ENCODE measurements at places on chromosomes 1 and 21. TPM values are rescaled to one million over a fixed set of nuclear protein-coding genes. Genes with fewer than 3 reads are reported as not detected.
A peak's percentile ranks its signal among the peaks of the same experiment; 100 is the strongest.

DNA sequence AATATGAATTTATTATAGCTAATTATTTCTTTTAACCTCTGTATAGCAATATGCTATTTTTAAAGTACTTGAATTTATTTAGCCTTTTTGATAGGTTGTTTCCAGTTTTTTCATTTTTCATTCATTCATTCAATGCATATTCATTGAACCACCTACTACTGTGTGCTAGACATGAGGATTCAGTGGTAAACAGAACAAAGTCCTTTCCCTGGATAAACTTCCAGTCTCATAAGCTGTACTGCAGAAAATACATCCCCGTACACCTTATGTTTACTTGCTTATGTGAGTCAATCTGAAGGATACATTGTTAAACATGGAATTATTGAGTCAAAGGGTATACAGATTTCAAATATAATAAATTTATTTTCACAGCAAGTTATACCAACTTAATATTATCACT, 21.9 kb downstream of the AGL start:
- no peaks in the 10 kb centered on the region for H3K36me3 ChIP-seq
- no peaks in the 10 kb centered on the region for H3K27me3 ChIP-seq
- no peak overlapping the region for H3K27ac ChIP-seq
- no peak overlapping the region for H3K4me3 ChIP-seq

- DNase-seq = no peak
- H3K27ac ChIP-seq = no peak overlapping the region
- H3K4me3 ChIP-seq = no peak overlapping the region
- H3K36me3 ChIP-seq = peaks cover 6% of the 10 kb centered on the region
- no peaks in the 10 kb centered on the region for H3K27me3 ChIP-seq
Observed at GRCh38 chr1:219090607-219091006, 83.1 kb upstream of the LYPLAL1 start.

DNA sequence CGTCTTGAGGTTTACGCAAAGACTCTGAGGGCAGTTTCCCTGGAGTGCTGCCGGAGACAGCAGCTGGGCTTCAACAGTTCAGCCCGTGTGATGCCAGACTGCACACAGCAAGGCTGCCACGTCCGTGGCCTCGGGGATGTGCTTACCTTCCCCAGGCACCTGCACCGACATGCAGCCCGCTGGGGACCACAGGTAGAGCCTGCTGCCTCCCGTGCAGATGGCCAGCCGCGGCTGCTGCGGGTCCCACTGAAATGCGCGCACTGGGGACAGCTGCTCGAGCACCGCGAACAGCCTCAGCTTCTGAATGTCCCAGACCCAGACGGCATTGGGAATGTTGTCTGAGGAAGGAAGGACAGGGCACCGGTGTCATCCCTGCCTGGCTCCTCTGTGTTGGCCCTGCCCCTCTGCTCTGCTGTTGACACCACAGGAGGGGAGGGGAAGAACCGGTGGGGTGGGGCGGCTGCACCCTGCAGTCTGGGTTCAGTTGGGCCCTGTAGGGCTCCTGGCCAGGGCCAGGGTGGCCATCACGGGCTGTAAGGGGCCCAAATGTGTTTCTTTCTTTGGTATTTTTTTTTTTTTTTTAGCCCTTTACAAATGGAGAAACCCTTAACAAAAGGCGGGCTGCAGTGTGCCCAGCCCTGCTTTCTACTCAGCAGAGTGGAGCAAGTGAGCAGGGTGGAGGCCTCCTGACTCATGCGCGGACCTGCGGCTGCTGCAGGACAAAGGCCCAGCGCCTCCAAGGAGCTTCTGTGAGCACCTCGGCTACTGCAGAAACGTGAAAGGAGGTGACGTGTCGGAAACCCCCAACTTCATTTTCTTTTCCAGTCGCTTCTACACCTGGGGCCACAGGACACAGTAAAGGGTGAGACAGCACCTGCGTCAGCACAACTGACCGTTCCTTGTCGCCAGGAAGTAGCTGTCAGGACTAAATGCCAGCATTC, 6.8 kb downstream of the TPRG1L start:
- peaks cover 46% of the 10 kb centered on the region for H3K36me3 ChIP-seq
- no peak for DNase-seq
- H3K27me3 ChIP-seq = no peaks in the 10 kb centered on the region
- no peaks in the 10 kb centered on the region for H3K4me1 ChIP-seq
- H3K27ac ChIP-seq = no peak overlapping the region

GRCh38 chr1:206833801-206834200, 31.6 kb upstream of the IL20 start:
- no peaks in the 10 kb centered on the region for H3K36me3 ChIP-seq
- no peak overlapping the region for H3K27ac ChIP-seq
- DNase-seq = peak; percentile 33
- no peaks in the 10 kb centered on the region for H3K4me1 ChIP-seq
- peaks cover 76% of the 10 kb centered on the region for H3K27me3 ChIP-seq

DNA sequence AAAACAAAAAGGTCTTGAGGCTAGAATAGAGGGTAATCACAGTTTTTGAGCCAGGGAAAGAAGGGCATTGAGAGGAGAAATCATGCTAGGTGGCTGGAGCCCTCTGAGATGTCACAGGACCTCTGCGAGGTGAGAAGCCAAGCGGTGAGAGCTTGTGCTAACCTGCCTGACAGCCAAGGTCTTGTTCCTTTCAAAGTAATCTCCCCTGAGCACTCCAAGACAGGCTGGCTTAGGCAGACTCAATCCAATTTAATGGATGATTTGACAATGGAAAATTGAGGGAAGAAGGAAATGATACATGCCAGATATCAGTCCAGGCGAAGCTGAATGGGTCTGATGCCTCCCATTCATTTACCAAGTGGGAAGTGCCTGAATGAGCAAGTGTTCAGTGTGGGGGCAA, 311.9 kb upstream of the PTBP2 start:
- no peak overlapping the region for H3K27ac ChIP-seq
- H3K27me3 ChIP-seq = no peaks in the 10 kb centered on the region
- H3K36me3 ChIP-seq = no peaks in the 10 kb centered on the region
- no peaks in the 10 kb centered on the region for H3K4me1 ChIP-seq

DNA sequence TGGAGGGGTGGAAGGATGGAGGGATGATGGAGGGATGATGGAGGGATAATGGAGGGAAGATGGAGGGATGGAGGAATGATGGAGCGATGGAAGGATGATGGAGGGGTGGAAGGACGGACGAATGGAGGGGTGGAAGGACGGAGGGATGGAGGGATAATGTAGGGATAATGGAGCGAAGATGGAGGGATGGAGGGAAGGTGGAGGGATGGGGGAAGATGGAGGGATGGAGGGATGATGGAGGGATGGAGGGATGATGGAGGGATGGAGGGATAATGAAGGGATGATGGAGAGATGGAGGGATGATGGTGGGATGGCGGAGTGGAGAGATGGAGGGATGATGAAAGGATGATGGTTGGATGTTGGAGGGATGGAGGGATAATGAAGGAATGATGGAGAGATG, 61.3 kb downstream of the KCNAB2 start:
- no peaks in the 10 kb centered on the region for H3K27me3 ChIP-seq
- no peak for DNase-seq

GRCh38 chr1:7616076-7616832, 154.8 kb upstream of the VAMP3 start:
- H3K4me3 ChIP-seq = no peak overlapping the region
- DNase-seq = peak; percentile 39
- H3K27ac ChIP-seq = no peak overlapping the region
- H3K4me1 ChIP-seq = no peaks in the 10 kb centered on the region
- peaks cover 32% of the 10 kb centered on the region for H3K27me3 ChIP-seq
- H3K36me3 ChIP-seq = no peaks in the 10 kb centered on the region

DNA sequence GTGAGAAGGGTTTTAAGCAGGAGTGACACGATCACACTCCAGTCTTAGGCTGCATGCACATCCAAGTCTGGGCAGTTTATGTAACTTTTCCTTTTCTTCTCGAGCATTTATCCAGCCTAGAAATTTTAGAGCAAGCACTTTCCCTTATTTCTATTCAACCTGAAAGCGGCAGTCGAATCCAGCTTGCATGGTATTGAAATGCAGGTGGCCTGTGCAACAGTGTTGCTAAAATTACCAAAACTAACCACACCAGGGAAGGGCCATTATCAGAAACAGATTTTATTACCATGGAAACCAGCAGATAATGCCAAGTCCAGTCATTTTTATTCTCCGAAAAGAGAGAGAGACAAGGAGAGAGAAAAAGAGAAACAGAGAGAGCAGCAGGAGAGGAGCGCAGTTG, 179.9 kb upstream of the ZC3H12A start:
- H3K27ac ChIP-seq = no peak overlapping the region
- no peak overlapping the region for H3K4me3 ChIP-seq
- H3K4me1 ChIP-seq = no peaks in the 10 kb centered on the region

- H3K4me3 ChIP-seq = no peak overlapping the region
- DNase-seq = no peak
- H3K27ac ChIP-seq = no peak overlapping the region
- H3K36me3 ChIP-seq = no peaks in the 10 kb centered on the region
- H3K4me1 ChIP-seq = peaks cover under 1% of the 10 kb centered on the region
- H3K27me3 ChIP-seq = no peaks in the 10 kb centered on the region
Observed at GRCh38 chr1:248804771-248805681, 20.7 kb downstream of the SH3BP5L start.

- no peaks in the 10 kb centered on the region for H3K4me1 ChIP-seq
- H3K4me3 ChIP-seq = no peak overlapping the region
- DNase-seq = no peak
- H3K27ac ChIP-seq = no peak overlapping the region
- H3K36me3 ChIP-seq = no peaks in the 10 kb centered on the region
Observed at GRCh38 chr21:27678511-27678910, 711.6 kb upstream of the ADAMTS5 start.

DNA sequence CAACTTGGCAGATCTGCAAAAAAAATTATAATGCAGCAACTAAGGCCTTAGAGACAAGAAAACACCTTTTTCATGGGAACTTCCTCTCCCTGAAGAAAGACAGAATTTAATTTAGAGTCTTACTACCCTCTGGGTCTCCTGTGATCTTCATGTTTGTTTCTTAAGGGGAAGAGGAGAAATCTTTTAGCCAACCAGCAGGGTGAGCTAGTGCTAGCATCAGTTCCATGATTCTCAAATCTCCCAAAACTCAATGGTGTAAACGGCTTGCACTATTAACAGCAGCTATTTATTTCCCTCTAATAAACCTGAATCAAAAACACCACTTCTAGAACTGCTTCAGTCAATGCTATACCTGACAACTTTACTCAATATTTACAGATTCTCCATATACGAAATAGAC, 3.8 kb downstream of the ZNF644 start:
- H3K27ac ChIP-seq = no peak overlapping the region
- peaks cover 24% of the 10 kb centered on the region for H3K36me3 ChIP-seq
- no peaks in the 10 kb centered on the region for H3K27me3 ChIP-seq
- no peak overlapping the region for H3K4me3 ChIP-seq

DNA sequence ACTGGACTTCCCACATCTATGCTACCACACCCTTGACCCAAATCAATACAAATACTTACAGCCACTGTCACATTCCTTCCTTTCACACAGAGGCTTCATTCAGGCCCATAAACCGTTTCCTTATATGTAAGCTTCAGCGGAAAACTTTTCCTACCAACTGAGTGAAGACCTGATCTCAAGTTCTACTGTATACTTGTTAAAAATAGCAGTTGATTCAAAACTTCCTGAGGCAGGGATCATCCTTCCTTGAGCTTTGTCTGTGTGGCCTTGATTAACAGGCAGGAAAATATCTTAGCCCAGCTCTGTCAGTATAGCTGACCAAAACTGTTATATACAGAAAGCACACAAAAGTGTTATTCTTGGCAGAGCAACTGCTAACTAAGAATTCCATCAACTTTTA, 42.7 kb downstream of the DENND2C start:
- DNase-seq = no peak
- no peaks in the 10 kb centered on the region for H3K27me3 ChIP-seq
- H3K27ac ChIP-seq = no peak overlapping the region
- H3K36me3 ChIP-seq = no peaks in the 10 kb centered on the region
- 0 out of 2 replicates have a peak, but pooled peaks cover 9% of the 10 kb centered on the region for H3K4me1 ChIP-seq

DNA sequence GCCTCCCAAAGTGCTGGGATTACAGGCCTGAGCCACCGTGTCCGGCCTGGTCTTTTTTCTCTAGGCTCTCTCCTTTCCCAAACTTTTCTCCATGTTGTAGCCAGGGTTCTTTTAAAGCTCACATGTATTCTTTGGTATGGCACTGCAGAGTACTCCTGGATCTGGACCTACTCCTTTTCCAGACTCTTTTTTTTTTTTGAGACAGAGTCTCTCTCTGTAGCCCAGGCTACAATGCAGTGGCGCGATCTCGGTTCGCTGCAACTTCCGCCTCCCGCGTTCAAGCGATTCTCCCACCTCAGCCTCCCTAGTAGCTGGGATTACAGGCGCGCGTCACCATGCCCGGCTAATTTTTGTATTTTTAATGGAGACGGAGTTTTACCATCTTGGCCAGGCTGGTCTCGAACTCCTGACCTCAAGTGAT, 602 bp upstream of the MED18 start:
- DNase-seq = no peak
- 0 out of 2 replicates have a peak overlapping the region, but pooled peaks have one; percentile 22 for H3K27ac ChIP-seq
- peaks cover 15% of the 10 kb centered on the region for H3K4me1 ChIP-seq
- H3K36me3 ChIP-seq = no peaks in the 10 kb centered on the region
- H3K27me3 ChIP-seq = no peaks in the 10 kb centered on the region
- H3K4me3 ChIP-seq = peak overlapping the region; percentile 67

DNA sequence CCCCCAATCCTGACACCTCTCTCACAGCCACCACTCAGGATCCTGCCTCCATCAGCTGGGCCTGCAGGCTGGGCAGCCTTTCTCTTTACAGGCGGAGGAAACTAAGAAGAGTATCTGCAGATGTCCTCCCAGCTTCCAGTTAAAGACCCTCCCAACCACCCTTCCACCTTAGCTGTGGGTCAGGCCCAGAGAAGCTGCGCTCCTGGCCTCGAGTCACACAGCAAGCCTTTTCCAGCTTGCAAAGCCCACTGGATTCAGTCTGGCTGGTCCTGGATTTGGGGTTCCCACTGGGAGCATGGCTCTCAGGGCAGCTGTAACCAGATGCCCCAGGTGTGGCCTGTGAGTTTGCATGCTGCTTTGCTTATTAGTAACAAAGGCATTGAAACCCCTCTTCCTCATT, 19.9 kb downstream of the KCNQ4 start:
- DNase-seq = no peak
- H3K4me3 ChIP-seq = no peak overlapping the region
- no peak overlapping the region for H3K27ac ChIP-seq
- H3K36me3 ChIP-seq = no peaks in the 10 kb centered on the region

GRCh38 chr1:200510228-200510623, 100.4 kb upstream of the ZNF281 start:
- no peak overlapping the region for H3K27ac ChIP-seq

- H3K27ac ChIP-seq = no peak overlapping the region
- peak; percentile 39 for DNase-seq
- no peaks in the 10 kb centered on the region for H3K4me1 ChIP-seq
- H3K36me3 ChIP-seq = no peaks in the 10 kb centered on the region
Observed at GRCh38 chr1:88371436-88372023, 312.5 kb upstream of the PKN2 start.

- H3K27me3 ChIP-seq = no peaks in the 10 kb centered on the region
- H3K27ac ChIP-seq = peak overlapping the region; percentile 73
- H3K4me1 ChIP-seq = peaks cover 28% of the 10 kb centered on the region
- H3K36me3 ChIP-seq = no peaks in the 10 kb centered on the region
Observed at GRCh38 chr1:184803180-184803492, 48.5 kb upstream of the EDEM3 start.

KIRREL1 gene
- 49.8 TPM for total RNA-seq

CKS1B gene
- total RNA-seq = 390 TPM

B3GALT2 gene
- not detected for total RNA-seq

NECTIN4 gene
- 6.8 TPM for total RNA-seq

SPRR2A gene
- not detected for total RNA-seq

PIK3C2B gene
- 35.3 TPM for total RNA-seq

NHLH2 gene
- total RNA-seq = not detected

All from PC-3 (cell line).